ENCODE measurements at places on chromosomes 6 and 20.

DNA sequence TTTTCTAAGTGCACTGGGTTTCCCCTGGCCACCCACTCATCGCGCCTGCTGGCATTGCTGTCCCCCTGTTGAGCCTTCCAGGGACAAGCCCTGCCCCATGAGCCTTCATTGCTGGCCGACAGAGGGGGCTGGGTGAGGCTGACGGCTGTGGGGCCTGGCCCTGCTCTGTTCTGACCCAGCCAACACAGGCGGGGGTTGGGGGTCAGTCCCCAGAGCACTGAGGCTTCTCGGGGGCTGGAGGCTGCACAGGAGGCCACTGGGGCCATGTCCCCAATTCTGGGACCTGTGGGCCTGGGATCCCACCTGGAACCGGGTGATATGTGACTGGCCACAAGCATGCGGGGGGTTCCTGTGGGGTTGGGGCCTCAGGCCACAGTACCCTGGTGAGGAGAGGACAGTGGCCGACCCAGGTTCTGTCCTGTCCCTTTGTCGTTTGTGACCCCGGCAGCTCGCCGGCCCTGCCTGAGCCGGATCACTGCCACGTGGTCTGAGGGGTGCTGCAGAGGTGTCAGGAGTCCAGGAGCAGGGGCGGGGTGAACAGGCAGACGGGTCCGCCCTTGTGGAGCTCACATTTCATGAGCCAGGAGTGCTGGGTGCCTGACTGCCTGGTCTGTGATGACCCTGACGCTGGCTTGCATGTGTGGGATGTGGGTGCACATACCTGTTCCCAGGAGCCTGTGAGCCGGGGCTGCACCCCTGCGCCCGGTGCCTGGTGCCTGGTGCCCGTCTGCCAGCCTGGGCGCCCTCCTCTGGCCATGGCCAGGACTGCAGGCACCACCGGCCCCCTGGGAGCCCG is 2.1 kb upstream of the COL20A1 start:
- peak; percentile 91 for DNase-seq
- H3K4me3 ChIP-seq = no peak overlapping the region
- no peaks in the 10 kb centered on the region for H3K4me1 ChIP-seq
- H3K36me3 ChIP-seq = peaks cover 4% of the 10 kb centered on the region

- no peaks in the 10 kb centered on the region for H3K36me3 ChIP-seq
Observed at GRCh38 chr6:118602300-118602699, 49.1 kb downstream of the CEP85L start.

- peaks cover 7% of the 10 kb centered on the region for H3K27me3 ChIP-seq
- H3K4me3 ChIP-seq = no peak overlapping the region
- peak; percentile 83 for DNase-seq
- H3K36me3 ChIP-seq = no peaks in the 10 kb centered on the region
- no peak overlapping the region for H3K27ac ChIP-seq
- peaks cover 17% of the 10 kb centered on the region for H3K4me1 ChIP-seq
Observed at GRCh38 chr20:37564388-37565133, 36.9 kb upstream of the BLCAP start.

DNA sequence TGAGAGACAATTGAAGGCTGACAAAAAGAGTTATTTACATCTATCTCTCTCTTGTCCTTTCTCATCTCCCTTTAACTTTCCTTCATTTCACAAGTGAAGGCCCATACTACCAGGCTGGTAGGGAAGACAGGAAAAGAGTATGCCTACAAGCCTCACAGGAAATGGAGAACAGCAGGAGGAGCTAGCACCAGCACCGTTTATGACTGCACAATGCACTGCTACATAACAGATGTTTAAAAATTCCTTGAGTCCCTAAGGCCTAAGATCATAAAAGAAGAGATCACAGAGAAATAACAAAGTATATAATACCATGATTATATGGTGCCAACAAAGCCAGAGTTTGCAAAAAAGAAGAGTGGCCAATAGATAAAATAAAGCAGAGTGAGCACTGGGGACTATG is 194.8 kb downstream of the UNC5CL start:
- H3K4me3 ChIP-seq = no peak overlapping the region
- no peaks in the 10 kb centered on the region for H3K36me3 ChIP-seq
- no peaks in the 10 kb centered on the region for H3K27me3 ChIP-seq

DNA sequence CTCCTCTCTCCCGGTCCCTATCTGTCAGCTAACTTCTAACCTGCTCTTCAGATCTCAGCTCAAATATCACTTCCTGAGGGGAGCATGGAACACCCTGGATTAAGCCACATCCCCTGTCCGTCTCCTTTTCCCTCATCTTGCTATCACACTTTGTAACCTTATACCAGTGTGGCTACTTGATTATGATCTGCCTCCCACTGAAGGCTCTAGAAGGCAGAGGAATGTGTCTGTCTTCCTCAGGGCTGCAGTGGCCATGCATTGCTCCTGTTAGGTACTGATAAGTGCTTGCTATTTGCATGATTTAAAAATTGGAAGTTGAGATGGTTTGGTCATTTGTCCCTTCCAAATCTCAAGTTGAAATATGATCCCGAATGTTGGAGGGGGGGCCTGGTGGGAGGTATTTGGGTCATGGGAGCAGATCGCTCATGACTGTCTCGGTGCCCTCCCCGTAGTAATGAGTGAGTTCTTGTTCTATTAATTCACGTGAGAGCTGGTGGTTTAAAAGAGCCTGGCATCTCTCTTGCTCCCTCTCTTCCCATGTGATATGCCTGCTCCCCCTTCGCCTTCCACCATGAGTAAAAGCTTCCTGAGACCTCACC is 71.4 kb downstream of the PLCB4 start:
- peaks cover 25% of the 10 kb centered on the region for H3K4me1 ChIP-seq
- DNase-seq = no peak
- no peaks in the 10 kb centered on the region for H3K27me3 ChIP-seq
- H3K4me3 ChIP-seq = no peak overlapping the region

- peaks cover 15% of the 10 kb centered on the region for H3K36me3 ChIP-seq
- H3K27ac ChIP-seq = no peak overlapping the region
- peaks cover 2% of the 10 kb centered on the region for H3K27me3 ChIP-seq
- DNase-seq = no peak
- no peaks in the 10 kb centered on the region for H3K4me1 ChIP-seq
Observed at GRCh38 chr6:28370440-28370839, 20.7 kb downstream of the ZKSCAN3 start.

GRCh38 chr6:81777586-81778268 is 25.2 kb upstream of the TENT5A start:
- H3K27me3 ChIP-seq = no peaks in the 10 kb centered on the region
- H3K4me3 ChIP-seq = no peak overlapping the region
- H3K27ac ChIP-seq = no peak overlapping the region
- no peak for DNase-seq

- no peaks in the 10 kb centered on the region for H3K27me3 ChIP-seq
- no peaks in the 10 kb centered on the region for H3K4me1 ChIP-seq
- no peak overlapping the region for H3K4me3 ChIP-seq
- H3K27ac ChIP-seq = no peak overlapping the region
- H3K36me3 ChIP-seq = no peaks in the 10 kb centered on the region
- no peak for DNase-seq
Observed at GRCh38 chr6:142551274-142551811, 249.5 kb downstream of the ADGRG6 start.

DNA sequence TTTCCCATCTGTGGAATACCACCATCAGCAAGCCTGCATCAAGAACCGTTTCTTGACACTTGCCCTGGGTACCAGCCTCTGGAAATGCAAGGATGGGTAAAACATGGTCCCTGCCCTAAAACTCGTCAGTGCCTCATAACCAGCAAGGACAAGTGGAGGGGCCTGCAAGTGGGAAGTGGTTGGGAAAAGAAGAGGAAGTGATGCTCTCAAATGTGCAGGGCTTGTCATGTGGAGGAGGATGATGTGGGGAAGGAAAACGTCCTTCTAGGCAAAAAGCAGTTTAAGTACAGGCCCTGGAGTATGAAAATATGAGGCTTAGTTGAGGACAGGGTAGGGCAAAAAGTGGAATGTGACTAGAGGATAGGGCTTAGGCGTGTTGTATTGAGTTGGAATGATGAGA is 19.0 kb downstream of the RREB1 start:
- DNase-seq = no peak
- H3K36me3 ChIP-seq = peaks cover 13% of the 10 kb centered on the region
- peaks cover 17% of the 10 kb centered on the region for H3K4me1 ChIP-seq

DNA sequence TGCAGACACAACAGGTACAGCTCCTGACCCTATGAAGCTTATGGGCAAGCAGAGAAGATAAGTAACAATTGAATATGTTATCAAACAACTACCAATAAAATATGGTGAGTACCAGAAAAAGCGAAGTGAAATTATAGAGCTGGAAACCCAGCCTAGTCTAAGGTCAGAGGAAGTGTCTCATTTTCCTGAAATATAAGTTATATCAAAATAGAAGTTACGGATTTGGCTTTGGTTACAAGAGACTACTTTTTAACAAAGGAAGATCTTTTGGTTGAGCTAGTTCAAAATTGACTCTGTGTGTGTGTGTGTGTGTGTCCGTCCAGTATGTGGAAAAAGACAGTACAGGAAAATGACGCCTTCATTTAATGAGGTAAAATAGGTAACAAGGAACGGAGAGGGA is 8.9 kb downstream of the STX11 start:
- H3K4me3 ChIP-seq = no peak overlapping the region
- H3K4me1 ChIP-seq = no peaks in the 10 kb centered on the region
- DNase-seq = no peak
- H3K36me3 ChIP-seq = no peaks in the 10 kb centered on the region

GRCh38 chr6:22298475-22298890 is 1.6 kb upstream of the PRL start:
- H3K4me1 ChIP-seq = peaks cover 6% of the 10 kb centered on the region
- no peak for DNase-seq
- H3K27me3 ChIP-seq = peaks cover 1% of the 10 kb centered on the region
- H3K36me3 ChIP-seq = no peaks in the 10 kb centered on the region
- no peak overlapping the region for H3K27ac ChIP-seq

DNA sequence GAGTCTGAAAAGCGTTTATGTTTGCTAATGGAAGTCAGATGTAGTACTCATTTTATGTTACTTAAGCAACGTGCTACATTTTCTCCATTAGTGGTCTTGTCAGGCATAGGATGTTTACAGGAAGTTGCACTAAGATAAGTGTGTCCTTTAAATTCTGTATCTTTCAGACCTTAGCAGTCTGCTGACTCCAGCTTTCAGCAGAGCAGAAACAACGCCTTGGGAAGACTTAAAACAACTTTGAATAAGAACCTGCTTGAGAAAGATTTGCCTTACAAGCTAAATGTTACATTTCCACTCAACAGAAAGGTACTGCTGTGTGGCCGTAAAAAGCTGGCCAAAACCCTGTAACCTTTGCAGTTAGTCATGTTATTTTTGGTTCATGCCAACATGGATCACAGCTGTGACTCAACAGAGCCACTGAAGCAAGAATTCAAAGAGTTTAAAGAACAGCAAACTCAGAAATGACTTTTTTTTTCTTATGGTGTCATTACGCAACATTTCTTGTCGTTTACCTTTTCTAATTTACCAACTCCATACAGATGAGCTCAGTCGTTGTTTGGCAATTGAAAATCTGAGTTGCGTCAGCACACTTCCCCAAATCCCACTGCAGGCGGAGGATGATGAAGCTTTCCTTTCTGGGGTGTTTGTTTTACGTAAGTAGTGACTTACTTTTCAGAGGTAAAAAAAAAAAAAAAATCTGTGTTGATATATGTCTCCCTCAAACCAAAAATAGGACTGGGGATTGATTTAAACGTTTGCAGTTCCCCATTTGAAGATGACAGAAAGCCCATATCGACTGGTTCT is 27.9 kb upstream of the BMP6 start:
- H3K4me3 ChIP-seq = no peak overlapping the region
- H3K27me3 ChIP-seq = peaks cover 3% of the 10 kb centered on the region
- no peak overlapping the region for H3K27ac ChIP-seq

GRCh38 chr20:57688864-57689263 is 21.0 kb downstream of the PMEPA1 start:
- H3K27me3 ChIP-seq = peaks cover 3% of the 10 kb centered on the region
- DNase-seq = no peak
- peaks cover 21% of the 10 kb centered on the region for H3K36me3 ChIP-seq

GRCh38 chr6:165268987-165269386 is 40.4 kb downstream of the C6orf118 start:
- H3K27me3 ChIP-seq = peaks cover 2% of the 10 kb centered on the region
- peak overlapping the region; percentile 9 for H3K27ac ChIP-seq

GRCh38 chr20:36279776-36280175 is 26.4 kb upstream of the DLGAP4 start:
- H3K27me3 ChIP-seq = peaks cover 2% of the 10 kb centered on the region
- no peaks in the 10 kb centered on the region for H3K4me1 ChIP-seq
- DNase-seq = no peak
- H3K36me3 ChIP-seq = no peaks in the 10 kb centered on the region
- no peak overlapping the region for H3K27ac ChIP-seq

- no peaks in the 10 kb centered on the region for H3K36me3 ChIP-seq
- H3K27ac ChIP-seq = no peak overlapping the region
- DNase-seq = no peak
- H3K4me3 ChIP-seq = no peak overlapping the region
- no peaks in the 10 kb centered on the region for H3K4me1 ChIP-seq
Observed at GRCh38 chr20:10445758-10446157, 10.7 kb downstream of the SLX4IP start.

DNA sequence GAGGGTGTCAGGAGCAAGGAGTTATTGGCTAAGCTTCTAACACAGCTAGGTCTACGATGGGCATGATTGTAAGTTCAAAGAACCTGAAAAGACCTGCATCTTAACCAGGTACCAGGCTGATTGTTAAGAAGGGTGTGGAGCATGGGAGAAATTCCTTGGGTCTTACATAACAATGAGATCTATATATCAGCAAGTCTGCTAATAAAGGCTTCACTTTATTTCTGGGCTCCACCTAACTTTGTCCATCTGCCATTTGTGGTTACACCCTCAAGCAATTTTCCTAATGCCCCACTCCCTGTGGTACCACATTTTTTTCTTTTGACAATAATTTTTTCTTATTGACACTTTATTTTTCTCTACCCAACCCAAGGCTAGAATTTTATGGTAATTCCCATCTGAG is 223.5 kb upstream of the JAG1 start:
- no peak overlapping the region for H3K27ac ChIP-seq
- no peak for DNase-seq
- no peak overlapping the region for H3K4me3 ChIP-seq
- H3K4me1 ChIP-seq = no peaks in the 10 kb centered on the region
- peaks cover 1% of the 10 kb centered on the region for H3K27me3 ChIP-seq
